Right cardiac atrium (tissue), 5 donors: ENCODE measurements at places on chromosomes 3 and 15. TPM values are rescaled to one million over a fixed set of nuclear protein-coding genes. Genes with fewer than 3 reads are reported as not detected.

Gene TMF1
- 28.5 TPM for total RNA-seq

GRCh38 chr3:69008980-69009379 is 4.5 kb downstream of the EOGT start:
- no peak for DNase-seq

DNA sequence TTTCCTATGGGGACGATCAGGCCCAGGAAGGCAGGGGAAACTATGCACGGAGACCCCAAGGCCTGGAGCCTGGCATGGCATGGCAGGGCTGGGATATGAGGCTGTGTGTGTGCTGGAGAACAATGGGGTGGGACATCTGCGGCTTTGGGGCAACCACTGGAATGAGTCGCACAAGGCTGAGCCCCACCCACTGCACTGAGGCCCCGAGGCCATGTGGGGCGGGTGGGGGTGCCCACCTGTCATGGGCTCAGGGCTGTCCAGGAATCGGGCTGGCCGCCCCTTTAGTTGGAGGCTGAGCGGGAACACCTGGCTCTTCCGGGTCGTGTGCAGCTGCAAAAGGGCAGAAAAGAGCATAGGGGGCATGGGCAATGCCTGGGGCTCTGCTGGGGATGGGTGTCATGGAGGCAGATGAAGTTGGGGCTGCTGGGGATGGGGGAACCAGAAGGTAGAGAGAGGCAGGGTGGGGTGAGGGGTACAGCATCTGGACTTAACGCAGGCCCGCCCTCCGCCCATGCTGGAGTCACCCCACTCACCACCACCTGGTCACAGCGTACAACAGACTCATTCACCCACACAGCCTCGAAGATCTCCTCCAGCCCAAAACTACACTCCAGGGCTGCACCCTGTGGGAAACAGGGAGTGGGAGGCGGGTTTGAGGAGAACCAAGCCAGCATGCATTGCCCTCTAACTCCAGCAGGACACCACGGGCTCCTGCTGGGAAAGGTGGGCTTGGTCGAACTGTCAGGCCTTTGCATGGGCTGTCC is 31.1 kb downstream of the PLXND1 start:
- no peak for DNase-seq

DNA sequence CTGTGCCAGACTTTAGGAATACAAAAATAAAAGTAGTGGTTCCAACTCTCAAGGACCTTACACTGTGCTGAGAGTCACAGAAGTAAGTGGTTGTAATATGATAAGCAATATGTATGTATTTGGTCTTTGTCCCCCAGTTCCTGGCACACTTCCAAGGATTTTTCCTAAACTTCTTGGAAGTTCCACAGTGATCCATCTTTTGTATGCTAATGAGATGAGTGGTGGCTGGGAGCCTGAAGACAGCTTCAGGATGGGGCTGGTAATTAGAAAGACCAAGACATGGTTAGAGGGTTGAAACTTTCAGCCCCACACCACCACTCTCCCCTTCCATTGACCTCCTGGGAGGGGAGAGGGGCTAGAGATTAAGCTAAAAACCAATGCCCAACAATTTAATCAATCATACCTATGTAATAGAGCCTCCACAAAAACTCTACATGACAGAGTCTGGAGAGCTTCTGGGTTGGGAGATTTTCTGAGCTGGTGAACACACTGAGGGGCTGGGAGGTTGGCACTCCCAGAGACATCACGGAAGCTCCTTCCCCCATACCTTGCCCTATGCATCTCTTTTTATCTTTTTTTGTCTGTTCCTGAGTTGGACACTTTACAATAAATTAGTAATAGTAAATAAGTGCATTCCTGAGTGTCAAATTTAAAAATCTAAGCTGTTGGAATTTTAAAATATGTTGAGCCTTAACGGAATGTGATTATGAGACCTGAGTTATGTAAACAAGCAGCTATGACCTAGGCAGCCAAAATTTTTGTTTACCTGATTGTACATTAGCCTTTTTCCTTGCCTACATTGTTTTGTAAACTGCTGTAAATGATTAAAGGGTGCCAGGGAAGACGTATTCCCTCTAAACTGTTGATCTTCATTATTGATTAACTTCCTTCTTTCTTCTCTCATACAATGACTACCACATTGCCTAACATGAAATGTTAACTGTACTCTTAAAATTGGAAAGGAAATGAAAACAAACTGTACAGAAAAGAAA is 24.3 kb downstream of the CD200R1L start:
- no peak for DNase-seq

GRCh38 chr3:139122612-139123011 is 77.9 kb upstream of the PRR23C start:
- no peak for DNase-seq

- no peak for DNase-seq
Measured at GRCh38 chr3:184874709-184875644, 63.0 kb downstream of the VPS8 start.

DNA sequence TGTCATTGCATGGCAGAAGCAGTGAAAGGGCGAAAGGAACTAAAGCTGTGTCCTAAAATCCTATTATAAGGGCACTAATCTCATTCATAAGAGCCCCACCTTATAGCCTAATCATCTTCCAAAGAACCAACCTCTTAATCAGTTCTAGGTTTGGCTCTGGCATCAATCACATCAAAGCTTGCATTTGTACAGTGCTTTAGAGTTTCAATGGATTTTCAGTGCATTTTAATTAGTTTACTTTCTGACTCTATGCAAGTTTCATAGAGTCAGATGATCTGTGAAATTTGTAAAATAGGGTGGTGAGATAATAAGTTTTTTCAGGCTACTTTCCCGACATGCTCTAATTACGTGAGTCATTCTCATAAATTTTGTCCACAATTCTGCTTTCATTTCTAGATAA is 341.1 kb downstream of the DIPK2A start:
- DNase-seq, result no peak

GRCh38 chr3:55923626-55924025 is 436.5 kb upstream of the WNT5A start:
- DNase-seq, result no peak

GRCh38 chr3:9247941-9248521 is 1.4 kb downstream of the SRGAP3 start:
- no peak for DNase-seq

DNA sequence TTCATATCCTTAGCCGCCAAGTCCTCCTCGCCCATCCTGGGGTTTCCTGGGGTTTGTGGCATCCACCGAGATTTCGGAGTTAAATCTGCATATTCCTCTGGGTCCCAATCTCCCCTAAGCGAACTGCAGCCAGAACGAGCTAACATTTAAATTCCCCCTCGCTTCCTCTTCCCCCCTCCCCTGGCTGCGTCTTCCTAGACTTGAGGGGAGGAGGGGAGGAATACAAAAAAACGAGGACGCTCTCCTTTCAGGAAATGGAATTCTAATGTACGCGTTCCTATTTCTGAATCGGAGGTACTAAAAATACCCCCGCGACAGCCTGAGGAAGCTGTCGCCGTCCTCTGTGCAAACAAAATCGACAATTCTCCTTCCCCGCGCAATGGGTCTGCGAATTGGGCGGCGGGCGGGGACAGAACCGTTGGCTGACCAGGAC is 5.6 kb downstream of the FEZF2 start:
- no peak for DNase-seq

- DNase-seq, result peak; percentile 51
Measured at GRCh38 chr15:101255615-101256241, 3.9 kb upstream of the CHSY1 start.

Gene C3orf20
- total RNA-seq, result 0.11 TPM

DNA sequence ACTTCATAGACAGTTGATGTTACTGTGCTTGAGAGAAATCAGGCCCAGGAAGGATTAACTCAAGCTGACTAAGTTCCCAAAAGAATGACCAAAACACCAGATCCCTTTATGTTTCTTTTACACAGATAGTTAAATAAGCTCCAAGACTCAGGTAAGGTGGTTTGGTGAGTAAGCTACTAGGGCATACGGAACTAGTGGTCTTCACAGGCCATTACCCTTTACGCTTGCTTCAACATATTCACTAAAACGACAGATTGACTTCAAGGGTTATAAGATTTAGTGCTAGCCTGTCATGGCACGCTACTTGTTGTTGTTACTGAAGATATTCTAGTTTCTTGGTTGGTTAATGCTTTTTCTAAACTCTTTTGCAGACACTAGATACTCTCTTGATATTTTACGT is 369.3 kb downstream of the LPP start:
- DNase-seq, result no peak

GRCh38 chr15:28995705-28996104 is 109.9 kb downstream of the APBA2 start:
- DNase-seq, result no peak

DNA sequence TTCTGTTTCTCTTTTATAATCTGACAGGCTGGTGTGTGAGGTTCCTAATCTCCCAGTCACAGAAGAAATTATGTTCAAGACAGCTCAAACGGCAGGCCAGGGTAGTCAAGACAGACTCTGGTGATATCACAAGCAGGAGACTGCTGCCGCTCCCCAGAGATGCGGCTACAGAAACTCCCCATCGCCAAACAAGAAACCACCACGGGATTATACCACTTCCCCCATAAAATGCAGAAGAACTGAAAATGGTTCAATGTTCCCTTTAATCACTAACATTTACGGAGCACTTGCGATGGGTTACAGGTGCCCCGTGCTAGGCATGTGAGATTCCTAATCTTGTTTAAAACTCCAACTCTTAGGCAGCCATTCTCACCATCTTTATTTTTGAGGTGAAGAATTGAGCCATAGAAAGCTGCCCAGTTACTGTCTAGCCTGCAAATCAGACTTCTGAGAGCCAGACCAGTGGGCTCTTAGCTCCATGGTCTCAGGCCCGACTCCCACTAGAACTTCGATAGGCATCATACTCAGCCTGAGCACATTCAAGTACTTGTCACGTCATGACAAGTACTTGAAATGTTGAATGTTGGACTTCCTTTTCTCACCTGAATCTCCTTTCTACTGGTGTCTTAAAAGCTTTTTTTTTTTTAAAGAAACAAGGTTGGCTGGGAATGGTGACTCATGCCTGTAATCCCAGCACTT is 58.4 kb downstream of the TBC1D2B start:
- DNase-seq, result no peak

Gene FETUB
- total RNA-seq, result not detected

DNA sequence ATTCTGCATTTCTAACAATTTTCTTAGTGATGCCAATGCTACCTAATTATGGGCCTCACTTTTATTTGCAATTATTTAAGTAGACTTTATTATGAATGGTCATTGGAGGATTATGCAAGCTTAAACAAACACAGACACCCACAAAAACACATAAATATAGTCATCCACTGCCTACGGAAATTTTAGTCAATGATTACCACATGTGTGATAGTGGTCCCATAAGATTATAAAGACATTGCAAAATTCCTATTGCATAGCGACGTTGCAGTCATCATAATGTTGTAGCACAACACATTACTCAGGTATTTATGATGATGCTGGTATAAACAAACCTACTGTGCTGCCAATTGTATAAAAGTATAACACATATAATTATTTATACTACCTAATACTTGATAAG is 247.8 kb upstream of the ALCAM start:
- no peak for DNase-seq

DNA sequence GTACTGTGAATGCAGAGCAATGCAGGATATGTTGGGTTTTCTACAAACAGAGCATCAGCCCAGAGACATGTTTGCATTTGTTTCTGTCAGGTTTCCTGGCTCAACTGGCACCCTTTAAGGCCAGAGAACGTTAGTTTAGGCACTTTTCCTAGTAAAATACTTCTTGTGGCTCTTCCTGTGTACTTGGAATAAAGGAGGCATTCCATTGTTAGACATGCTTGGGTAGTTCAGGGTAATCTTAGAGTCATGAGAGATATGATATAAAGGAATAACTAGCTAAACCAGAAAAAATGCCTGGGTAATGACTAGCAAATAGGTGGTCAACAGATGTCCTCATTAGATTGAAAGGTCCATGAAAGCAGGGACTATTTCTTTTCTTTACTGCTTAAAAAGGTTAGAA is 60.4 kb upstream of the RBM5 start:
- DNase-seq, result no peak

- no peak for DNase-seq
Measured at GRCh38 chr15:43808960-43809678, 8.7 kb downstream of the HYPK start.

DNA sequence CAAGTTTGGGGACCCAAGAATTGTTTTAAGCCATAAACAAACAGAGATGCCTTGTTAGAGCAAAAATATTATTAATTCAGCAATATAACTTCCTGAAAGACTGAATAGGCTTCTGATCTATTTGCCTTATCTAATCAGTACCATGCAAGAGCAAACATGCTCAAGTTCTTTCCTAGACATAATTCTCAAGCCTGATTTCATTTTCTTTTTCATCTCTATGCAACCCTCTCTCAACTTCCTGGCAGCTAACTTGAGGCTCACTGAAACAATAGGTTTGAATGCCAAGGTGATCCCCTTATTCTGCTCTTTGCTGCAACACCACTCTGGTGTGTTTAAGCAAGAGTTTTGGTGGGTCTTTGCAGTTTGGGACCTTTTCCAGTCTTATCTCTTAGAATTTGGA is 230.9 kb upstream of the CD96 start:
- no peak for DNase-seq

Gene MIX23
- total RNA-seq, result 35.3 TPM

GRCh38 chr3:38599886-38600285 is 49.6 kb downstream of the SCN5A start:
- no peak for DNase-seq

Gene ATP10A
- total RNA-seq, result 3.0 TPM

GRCh38 chr3:47512416-47513124 is 942 bp downstream of the ELP6 start:
- DNase-seq, result peak; percentile 59

Gene SLC28A1
- total RNA-seq, result 0.54 TPM
